ENCODE measurements at places on chromosomes 3 and 15. TPM values are rescaled to one million over a fixed set of nuclear protein-coding genes. Genes with fewer than 3 reads are reported as not detected.
A peak's percentile ranks its signal among the peaks of the same experiment; 100 is the strongest.

DNA sequence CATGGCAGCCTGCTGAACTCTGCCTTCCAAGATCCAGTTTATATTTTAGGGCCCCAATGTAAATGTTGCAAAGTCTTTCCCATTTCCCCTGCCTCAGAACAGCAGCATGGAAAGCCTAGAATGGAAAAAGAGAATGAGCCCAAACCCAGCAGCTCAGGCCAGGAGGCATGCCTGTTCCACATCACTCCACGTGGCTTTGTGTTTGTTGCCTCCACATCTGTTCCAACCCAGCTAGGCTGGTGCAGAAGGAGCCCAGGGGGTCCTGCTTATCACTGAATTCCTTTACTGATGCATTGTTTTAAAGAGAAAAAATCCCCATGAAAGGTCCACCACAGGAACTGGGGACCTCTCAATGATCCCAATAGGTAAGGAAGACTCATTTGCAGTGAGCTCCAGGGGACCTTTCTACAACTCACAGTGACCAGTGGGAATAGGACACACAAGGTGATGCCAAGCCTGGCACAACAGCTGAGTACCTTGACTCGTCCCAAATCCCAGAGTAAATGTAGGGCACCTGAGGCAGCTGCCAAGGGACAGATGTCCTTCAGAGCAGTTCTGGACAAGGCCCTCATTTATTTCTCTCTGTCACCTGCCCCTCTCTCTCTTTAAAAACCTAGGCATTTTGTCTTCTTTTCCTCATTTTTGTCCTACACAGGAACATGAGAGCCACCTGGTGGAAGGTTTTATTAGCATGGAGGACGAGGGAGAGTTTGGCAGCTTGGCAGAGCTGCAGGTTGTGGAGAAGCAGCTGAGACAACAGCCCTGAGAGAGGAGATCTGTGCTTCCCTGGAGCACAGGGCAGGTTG lies 41.7 kb upstream of the ADAMTS17 start:
- H3K4me3 ChIP-seq = no peak overlapping the region
- no peak overlapping the region for H3K27ac ChIP-seq
- H3K27me3 ChIP-seq = no peaks in the 10 kb centered on the region

- H3K4me3 ChIP-seq = no peak overlapping the region
- no peak for DNase-seq
- no peaks in the 10 kb centered on the region for H3K27me3 ChIP-seq
- no peaks in the 10 kb centered on the region for H3K36me3 ChIP-seq
- H3K27ac ChIP-seq = no peak overlapping the region
- H3K4me1 ChIP-seq = no peaks in the 10 kb centered on the region
Measured at GRCh38 chr3:32138545-32139104, 32.2 kb downstream of the GPD1L start.

GRCh38 chr15:39283531-39283930 lies 297.3 kb upstream of the THBS1 start:
- no peaks in the 10 kb centered on the region for H3K27me3 ChIP-seq
- no peak overlapping the region for H3K4me3 ChIP-seq
- DNase-seq = no peak
- no peaks in the 10 kb centered on the region for H3K4me1 ChIP-seq
- no peaks in the 10 kb centered on the region for H3K36me3 ChIP-seq

GRCh38 chr3:105780107-105780506 lies 88.7 kb downstream of the CBLB start:
- H3K27ac ChIP-seq = no peak overlapping the region
- DNase-seq = no peak
- H3K36me3 ChIP-seq = no peaks in the 10 kb centered on the region
- H3K27me3 ChIP-seq = no peaks in the 10 kb centered on the region

GRCh38 chr3:170869645-170870593 lies at the start of gene RPL22L1:
RPL22L1 (minus strand) TSS chr3:170870195; CDS start chr3:170870167, 28 bp downstream.
- H3K4me3 ChIP-seq = peak within 1 kb of the TSS; percentile 43
- no peaks in the 10 kb centered on the region for H3K4me1 ChIP-seq
- peak; percentile 96 for DNase-seq
- no peaks in the 10 kb centered on the region for H3K27me3 ChIP-seq

DNA sequence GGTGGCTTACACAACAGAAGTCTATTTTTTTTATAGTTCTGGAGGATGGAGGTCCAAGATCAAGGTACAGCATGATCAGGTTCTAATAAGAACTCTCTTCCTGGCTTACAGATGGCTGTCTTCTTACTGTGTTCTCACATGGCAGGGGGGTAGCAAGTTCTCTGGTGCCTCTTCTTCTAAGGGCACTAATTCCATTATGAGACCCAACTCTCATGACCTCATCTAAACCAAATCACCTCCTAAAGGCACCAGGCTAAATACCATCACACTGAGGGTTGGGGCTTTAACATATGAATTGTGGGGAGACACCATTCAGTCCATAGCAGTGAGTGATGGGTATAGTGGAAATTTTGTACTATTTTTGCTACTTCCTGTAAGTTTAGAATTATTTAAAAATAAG lies 75.2 kb upstream of the SLC4A7 start:
- H3K27me3 ChIP-seq = no peaks in the 10 kb centered on the region
- DNase-seq = no peak
- no peak overlapping the region for H3K4me3 ChIP-seq
- H3K27ac ChIP-seq = no peak overlapping the region
- H3K36me3 ChIP-seq = no peaks in the 10 kb centered on the region

GRCh38 chr3:122560680-122561079 lies 3.4 kb downstream of the PARP9 start:
- peaks cover 17% of the 10 kb centered on the region for H3K36me3 ChIP-seq
- no peak overlapping the region for H3K4me3 ChIP-seq
- no peaks in the 10 kb centered on the region for H3K27me3 ChIP-seq
- H3K4me1 ChIP-seq = peaks cover 8% of the 10 kb centered on the region
- no peak overlapping the region for H3K27ac ChIP-seq

DNA sequence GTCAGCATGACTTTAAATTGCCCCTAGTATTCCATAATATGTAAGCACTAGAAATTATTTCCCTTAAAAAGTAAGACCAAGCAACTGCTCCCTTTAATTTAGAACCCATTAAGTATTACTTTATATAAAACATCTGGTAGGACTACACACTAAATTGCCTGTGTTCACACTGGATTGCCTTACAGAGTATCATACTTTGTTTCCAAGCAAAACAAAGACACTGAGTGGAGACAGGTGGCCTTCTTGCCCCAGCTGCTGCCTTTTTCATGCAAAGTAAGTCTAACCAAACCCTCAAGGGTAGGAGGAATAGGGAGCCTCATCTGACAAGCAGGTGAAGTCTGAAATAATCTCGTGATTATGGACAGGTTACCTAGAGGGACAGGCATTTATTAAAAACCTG lies 87.3 kb downstream of the PEX5L start:
- no peak overlapping the region for H3K27ac ChIP-seq
- no peaks in the 10 kb centered on the region for H3K27me3 ChIP-seq
- H3K4me1 ChIP-seq = no peaks in the 10 kb centered on the region

- no peak overlapping the region for H3K4me3 ChIP-seq
- H3K36me3 ChIP-seq = no peaks in the 10 kb centered on the region
- no peaks in the 10 kb centered on the region for H3K27me3 ChIP-seq
- DNase-seq = peak; percentile 67
Measured at GRCh38 chr3:48507256-48508061, 3.5 kb upstream of the SHISA5 start.

DNA sequence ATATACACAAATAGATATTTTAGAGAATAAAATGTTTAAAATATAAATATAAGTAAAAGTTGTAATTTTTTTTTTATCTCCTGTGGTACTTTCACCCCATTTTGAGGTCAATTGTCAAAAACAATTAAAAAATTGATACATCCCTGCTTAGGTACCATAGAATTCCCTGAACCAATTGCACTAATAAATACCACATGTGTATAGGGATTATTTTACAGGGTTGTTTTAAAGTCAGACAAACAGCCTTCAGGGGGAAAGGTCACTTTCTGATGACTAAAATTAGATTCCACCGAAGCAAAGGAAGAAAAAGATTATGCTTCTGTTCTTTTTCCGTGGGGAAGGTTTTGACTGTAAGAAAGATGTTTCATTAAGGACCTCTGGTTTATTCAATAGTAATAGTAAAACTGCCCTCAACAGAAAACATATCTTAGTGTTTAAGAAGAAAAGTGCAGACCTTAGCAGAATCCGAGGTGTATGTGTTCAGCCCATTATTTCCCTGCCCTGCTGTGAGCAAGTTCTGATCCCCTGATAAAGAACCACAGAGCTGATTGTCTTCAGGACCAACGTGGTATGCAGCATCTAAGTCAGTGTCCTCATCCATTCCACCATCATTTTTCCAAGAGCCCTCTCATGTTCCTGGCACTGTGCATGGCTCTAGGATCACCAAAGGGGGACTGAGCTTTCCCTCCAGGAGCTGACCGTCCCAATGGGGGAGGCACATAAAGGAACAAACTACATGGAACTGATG lies 132.9 kb upstream of the IL12A start:
- H3K4me1 ChIP-seq = peaks cover 3% of the 10 kb centered on the region
- H3K36me3 ChIP-seq = no peaks in the 10 kb centered on the region
- no peak overlapping the region for H3K4me3 ChIP-seq
- H3K27me3 ChIP-seq = no peaks in the 10 kb centered on the region

DNA sequence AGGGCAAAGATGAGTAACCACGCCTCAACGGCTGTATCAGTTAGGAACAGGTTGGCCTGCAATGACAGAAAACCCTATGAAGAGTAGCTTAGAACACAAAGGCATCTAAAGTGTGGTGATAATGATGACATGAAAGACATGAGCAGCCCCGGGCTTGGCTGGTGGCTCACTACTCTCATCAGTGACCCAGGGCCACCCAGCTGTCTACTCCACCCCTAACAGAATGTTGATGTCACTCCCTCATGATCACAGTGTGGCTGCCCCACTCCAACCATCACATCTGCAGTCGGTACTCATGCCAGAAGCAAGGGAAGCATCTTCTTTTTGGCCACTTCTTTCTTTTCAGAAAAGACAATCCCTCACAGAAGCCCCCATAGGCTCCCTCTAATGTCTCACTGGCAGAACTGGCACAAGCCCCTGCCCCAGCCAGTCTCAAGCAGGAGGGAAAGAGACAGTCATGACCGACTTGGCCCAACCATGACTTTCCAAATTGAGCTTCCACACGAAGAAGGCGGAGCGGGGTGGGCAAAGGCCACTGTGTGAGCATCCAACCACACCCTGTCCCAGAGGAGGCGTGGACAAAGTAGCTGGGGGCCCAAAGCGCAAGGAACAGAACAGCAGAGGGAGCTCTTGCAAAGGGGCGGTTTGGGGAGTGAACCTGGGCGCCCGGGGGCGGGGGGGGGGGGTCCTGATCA lies 72.0 kb upstream of the IQSEC1 start:
- no peaks in the 10 kb centered on the region for H3K27me3 ChIP-seq
- no peak overlapping the region for H3K27ac ChIP-seq
- H3K4me3 ChIP-seq = no peak overlapping the region
- peak; percentile 3 for DNase-seq
- H3K36me3 ChIP-seq = no peaks in the 10 kb centered on the region
- H3K4me1 ChIP-seq = no peaks in the 10 kb centered on the region

DNA sequence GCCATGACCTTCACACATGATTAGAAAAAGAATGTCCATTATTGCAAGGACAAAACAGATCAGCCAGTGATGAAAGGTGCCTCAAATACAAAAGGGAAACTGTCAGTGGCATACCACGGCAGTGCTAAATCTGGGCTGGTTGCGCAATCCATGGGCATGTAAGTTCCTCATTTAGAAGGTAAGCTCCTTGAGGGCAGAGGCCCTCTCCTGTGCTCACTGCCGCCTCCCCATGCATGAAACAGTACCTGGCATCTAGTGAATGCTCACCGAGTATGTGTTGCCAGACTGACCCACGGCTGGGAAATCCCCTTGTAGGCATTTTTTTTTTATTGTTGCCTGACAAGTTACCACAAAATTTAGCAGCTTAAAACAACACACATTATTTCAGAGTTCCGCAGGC lies 312.1 kb upstream of the CHRM5 start:
- no peak for DNase-seq
- H3K4me1 ChIP-seq = no peaks in the 10 kb centered on the region
- no peaks in the 10 kb centered on the region for H3K27me3 ChIP-seq
- no peak overlapping the region for H3K27ac ChIP-seq

- H3K27me3 ChIP-seq = no peaks in the 10 kb centered on the region
- DNase-seq = no peak
- H3K4me1 ChIP-seq = peaks cover 15% of the 10 kb centered on the region
- no peak overlapping the region for H3K4me3 ChIP-seq
- no peaks in the 10 kb centered on the region for H3K36me3 ChIP-seq
Measured at GRCh38 chr3:156808025-156808424, 18.1 kb upstream of the LEKR1 start.

DNA sequence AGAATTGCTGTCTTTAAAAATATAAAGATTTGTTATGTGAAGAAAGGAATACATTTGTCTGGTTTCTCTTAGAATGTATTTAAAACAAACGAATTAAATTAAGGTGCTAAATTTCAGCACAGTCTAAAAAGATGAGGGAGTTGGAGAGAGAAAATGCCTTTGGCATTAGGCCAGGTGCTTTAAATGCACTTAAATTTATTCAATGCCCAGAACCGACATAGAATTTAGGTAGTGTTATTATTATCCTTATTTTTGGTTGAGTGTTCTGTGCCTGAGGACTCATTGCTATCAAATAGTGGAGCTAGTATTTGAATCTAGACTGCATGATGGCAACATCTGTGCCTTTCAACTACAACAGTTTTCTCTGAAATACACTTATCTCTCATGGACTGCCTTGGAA lies 287.5 kb downstream of the RBMS3 start:
- no peak overlapping the region for H3K27ac ChIP-seq

DNA sequence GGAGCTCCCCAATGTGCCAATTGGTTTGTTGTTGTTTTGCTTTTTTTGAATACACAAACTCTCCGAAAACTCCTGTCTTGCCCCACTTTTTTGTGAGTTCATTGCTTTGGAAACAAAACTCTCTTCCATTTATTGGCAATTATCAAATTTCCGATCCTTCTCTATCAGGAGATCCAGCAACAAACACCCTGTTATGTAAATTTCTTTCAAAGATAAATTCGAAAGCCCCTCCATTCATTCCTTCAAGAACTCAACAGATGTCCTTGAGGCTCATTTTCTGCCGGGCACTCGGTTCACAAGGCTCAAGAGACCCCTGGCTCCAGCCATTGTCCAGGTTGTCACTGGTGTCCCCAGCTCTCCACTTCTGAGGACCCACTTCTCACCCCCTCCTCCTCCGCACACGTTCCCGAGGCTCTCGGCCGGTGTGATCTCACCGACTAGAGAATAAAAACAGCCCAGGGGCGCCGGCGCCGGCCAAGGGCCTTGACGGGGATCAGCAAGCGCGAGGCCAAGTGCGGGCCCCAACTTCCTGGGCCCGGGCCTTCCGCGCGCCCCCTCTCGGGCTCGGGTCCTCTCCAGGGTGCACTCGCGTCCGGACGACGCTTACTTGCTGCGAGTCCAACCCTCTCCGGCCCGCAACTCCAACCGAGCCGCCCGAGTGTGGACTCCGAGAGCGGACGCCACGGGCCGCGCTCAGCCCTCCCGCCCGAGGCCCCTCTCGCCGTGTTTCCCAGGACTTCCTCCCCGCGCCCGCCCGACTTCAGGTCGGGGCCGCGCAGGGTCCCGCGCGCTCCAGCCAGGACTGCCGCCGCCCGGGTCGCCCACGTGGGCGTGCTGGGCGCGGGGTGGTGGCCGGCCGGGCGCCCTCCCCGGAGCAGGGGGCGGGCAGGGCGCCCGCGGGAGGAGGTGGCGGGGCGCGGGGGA lies 533 bp upstream of the SMAD3 start:
- peaks cover 66% of the 10 kb centered on the region for H3K4me1 ChIP-seq
- no peaks in the 10 kb centered on the region for H3K36me3 ChIP-seq
- H3K27ac ChIP-seq = peak overlapping the region; percentile 94
- peak overlapping the region; percentile 41 for H3K4me3 ChIP-seq
- no peaks in the 10 kb centered on the region for H3K27me3 ChIP-seq

COL6A6 gene
- under 0.01 TPM for total RNA-seq

ZNF501 gene
- 2.6 TPM for total RNA-seq

C3orf20 gene
- total RNA-seq = not detected

SPSB4 gene
- not detected for total RNA-seq

MRAS gene
- 3.0 TPM for total RNA-seq

THSD4 gene
- 56.0 TPM for total RNA-seq

CPNE9 gene
- total RNA-seq = not detected

SYNPR gene
- not detected for total RNA-seq

SLC24A1 gene
- 6.0 TPM for total RNA-seq

STXBP5L gene
- 9.4 TPM for total RNA-seq

CACNA2D3 gene
- total RNA-seq = 0.95 TPM
